GM20000 (cell line): ENCODE measurements at places on chromosomes 5 and 9.
A peak's percentile ranks its signal among the peaks of the same experiment; 100 is the strongest.

- no peak for DNase-seq
Observed at GRCh38 chr9:75713335-75713734, 177.1 kb upstream of the PCSK5 start.

DNA sequence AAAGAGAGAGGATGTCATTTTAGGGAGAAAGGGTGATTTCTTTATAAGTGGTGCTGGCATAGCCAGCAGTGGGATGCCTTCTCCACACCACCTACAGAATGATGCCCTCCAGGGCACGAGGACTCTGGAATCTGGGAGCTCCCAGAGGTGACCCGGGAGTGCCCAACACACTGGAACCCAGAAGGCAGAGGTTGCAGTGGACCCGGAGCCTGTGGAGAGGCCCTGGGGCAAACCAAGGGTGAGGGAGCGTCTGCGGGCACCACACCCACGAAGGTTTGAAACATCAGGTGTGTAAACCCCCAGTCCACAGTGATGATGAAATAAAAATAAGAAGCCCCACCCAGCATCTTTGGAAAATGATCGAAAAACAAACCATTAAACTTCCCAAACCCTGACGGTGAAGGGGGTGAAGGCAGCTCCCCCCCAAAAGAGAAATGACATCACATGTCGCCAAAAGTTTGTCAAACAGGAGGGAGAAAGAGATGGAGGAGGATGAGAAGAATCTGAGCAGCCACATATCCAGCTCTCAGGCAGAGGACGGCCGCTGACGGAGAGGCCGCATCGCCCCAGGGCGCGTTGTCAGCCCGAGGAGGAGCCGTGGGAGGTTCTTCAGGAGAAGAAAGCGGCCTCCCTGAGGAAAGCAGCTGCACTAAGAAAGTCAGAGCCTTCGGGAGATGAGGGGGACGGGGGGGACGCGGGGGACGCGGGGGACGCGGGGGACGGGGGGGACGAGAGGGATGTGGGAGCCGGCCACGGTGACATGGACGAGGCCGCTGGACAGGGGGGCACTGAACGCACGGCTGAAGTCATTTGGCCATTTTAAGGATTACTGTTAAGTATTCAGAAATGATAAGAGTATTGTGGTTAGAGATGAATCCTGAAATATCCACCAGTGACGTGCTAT, 43.1 kb upstream of the NSMF start:
- DNase-seq, result peak; percentile 91

DNA sequence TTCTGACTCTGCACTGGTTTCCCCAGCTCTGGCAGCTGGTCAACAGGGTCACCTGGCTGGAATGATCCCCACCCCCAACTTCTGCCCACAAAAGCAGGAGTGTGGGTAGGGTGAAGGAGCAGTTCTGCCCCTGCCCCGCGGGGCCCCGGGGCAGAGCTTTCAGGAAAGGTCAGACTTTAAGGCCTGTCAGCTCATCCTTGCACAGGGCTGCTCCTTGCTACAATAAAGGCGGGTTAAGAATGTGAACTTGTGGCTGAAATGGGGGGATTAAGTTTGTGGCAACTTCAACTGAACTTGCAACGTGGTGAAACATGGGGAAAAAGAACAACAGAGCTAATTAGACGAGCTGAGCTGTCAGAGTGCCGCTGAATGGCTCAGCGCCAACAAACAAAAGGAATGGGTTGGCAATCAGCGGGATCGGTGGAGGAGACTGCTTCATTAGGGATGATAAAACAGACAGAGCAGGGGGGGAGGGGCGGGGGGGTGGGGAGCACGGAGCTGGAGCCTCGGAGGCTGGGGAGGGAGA, 50.8 kb downstream of the CRB2 start:
- no peak for DNase-seq

- no peak for DNase-seq
Observed at GRCh38 chr9:132846109-132846917, 31.8 kb downstream of the AK8 start.

- no peak for DNase-seq
Observed at GRCh38 chr5:123154886-123155445, 65.9 kb downstream of the PRDM6 start.

DNA sequence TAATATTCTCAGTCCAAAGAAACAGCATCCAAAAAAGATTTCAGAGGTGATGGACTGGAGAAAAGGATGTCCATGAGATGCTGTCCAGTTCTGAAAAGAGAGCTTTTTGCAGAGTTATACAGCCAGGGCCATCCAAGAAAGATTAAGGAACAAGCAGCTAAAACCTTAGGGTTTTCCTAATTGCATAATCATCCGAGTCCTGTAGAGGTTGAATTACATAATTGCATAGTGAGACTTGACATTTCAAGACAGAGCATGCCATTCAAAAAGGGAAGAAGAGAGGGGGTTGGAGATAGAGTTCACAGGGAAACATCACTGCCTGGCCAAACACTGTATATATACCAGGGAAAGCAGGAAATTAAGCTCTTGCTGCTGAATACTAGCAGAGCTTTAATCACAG, 1729.2 kb upstream of the WWC1 start:
- no peak for DNase-seq

DNA sequence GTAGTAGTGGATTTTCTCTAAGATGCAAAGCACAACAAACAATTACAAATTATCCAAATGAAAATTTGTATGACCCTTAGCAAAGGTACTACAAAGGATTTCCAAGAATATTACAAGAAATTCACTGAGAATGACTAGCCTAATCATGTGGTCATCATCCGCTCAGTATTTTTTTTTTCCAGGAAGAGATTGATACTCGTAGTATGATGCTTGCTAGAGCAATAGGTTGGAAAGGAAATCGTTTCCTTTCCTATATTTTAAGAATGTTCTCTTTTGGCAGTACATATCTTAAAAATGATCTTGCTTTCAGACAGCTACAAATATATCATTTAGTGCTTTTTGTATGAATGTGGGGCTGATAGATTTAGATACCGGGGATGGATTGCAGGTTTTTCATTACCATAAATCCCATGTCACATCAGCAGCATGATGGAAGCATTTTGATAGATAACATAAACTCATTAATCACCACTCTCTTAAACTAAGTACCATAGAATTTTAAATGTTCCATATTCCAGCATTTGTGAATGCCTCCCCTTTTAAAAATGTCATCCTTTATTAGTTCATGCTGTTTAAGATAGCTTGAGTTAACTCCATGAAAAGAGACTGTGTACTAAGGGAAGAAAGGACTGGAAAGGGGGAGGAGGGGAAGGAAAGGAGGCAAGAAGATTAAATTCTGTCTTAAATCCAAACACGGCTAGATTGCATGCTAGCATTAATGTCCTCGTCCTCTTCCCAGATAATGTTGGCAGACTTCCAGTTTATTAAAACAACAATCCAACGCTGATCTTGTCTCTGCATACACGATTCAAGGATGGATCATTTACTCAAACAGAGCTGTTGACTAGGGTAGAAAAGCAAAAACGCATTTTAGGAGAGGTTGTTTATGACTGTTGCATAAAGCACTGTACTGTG, 311.7 kb upstream of the ZNF608 start:
- no peak for DNase-seq

GRCh38 chr5:155905364-155905763, 421.6 kb upstream of the SGCD start:
- no peak for DNase-seq

GRCh38 chr5:9644630-9645029, 14.5 kb upstream of the TAS2R1 start:
- DNase-seq, result no peak
